Stimulated activated naive CD4-positive, alpha-beta T cell (primary cell): ENCODE measurements at places on chromosomes 13 and 19.

- no peak for DNase-seq
Measured at GRCh38 chr19:43754253-43754502, 584 bp downstream of the SMG9 start.

GRCh38 chr13:70666883-70667556, 558.8 kb upstream of the KLHL1 start:
- DNase-seq = no peak

DNA sequence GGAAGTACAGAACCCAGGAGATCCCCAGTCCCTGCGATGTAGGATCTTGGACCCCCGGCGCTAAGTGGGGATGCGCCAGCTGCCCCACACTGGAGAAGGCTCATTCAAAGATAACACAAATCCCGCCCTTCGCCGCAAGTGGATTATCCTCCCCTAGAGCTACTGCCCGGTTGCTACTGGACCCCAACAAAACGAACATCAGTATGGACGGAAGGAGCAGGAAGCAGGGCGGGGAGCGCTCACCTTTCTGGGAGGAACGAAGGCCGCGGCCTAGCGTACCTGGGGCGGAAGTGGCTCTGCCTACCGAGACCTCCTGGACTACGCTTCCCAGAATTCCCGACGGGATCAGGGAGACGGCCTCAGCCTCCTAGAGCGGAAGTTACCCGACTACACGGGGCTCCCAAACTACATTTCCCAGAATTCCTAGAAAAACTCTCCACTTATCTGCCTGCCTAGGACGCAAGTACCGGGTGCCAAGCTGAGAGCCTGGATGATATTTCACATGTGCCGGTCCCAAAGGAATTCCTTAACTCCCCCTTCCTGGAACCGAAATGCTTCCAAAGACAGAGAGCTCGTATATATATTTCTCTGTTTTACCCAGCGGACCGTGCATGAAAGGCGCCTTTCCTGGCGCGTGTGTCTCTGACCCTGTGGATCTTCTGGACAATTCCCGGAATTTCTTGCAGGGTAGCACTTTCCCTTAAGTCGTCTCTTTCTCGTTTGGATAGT, at the start of gene ZNF112:
TSS of gene ZNF112 (minus strand) at position 298 of the 729 bp plus-strand sequence. CDS start 16,141 bp downstream, outside the sequence.
- no peak for DNase-seq

DNA sequence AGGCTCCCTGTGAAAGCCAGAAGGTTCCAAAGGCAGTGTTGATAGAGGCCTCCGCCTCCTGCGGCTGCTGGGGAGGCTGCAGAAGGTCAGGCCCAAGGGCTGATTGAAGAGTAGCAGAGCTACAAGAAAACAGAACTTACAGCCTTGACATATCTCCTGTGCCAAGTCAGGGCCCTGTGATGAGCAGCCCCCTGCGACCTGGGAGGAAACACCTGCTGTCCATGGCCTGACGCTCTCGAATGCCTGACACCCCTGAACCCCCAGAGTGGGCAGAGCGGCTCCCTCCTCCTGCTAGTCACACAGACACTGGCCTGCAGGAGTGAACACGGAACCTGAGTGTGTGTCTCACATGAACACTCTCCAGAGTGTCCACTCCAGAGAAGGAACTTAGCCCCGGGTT, 38.2 kb upstream of the TUBGCP3 start:
- no peak for DNase-seq

- DNase-seq = no peak
Measured at GRCh38 chr13:41915081-41915480, 45.8 kb downstream of the VWA8 start.
